ENCODE measurements at places on chromosomes 2 and 18.
A peak's percentile ranks its signal among the peaks of the same experiment; 100 is the strongest.

GRCh38 chr18:79275992-79276391, 119.7 kb upstream of the NFATC1 start:
- DNase-seq, result no peak

DNA sequence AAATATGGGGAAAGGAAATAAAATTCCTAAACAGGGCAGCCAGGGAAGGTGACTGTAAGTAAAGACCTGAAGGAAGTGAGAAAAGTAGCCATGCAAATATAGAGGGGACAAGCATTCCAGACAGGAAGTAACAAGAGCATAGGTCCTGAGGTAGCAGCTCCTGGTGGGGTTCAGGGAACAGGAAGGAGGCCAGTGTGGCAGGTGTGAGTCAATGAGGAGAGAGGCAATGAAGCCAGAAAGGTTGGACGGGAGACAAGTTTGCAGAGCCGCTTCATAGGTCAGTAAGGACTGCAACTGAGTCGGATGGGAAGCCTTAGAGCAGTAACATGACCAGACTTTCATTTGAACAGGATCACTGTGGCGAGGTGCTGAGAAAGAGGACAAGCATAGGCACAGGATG, 150.9 kb downstream of the METTL4 start:
- DNase-seq, result no peak

DNA sequence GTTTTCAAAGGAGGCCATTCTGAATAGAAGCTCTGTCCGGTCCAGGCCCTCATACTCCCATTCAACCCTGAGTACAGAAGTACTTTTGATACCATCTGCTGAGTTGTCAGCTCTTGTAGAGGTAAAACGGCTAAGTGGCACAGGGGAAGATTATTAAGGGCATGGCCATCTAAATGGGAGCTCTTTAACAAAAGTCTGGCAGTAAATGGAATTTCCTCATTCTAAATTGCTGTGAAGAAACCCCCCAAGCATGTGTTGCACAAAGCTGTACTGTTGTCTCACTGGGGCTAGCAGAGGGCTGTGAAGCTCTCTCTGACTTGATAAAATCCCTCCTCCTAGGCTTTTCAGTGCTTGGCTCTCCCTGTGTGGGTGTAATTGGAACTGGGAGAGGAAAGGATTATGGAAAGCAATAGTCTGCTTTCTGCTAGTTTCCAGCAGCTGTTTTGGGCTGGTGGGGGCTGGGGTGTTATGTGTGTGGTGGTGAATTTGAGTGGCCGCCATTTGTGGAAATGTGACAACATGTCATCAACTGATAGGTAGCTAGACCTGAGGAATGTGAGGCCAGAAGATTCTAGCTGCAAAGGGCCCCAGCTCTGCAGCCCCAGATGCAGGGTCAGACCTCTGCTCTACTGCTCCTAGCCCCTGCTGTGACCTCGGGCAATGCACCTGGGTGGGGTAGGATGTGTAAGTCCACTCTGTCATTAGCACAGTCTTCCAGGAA, 65.1 kb downstream of the MAP4K4 start:
- peak; percentile 29 for DNase-seq

- peak; percentile 68 for DNase-seq
These were observed 780 bp upstream of the BCL2 start for GRCh38 chr18:63320123-63320974.

GRCh38 chr2:96245609-96246390, 20.0 kb downstream of the TMEM127 start:
- no peak for DNase-seq

GRCh38 chr2:733001-733400, 55.8 kb upstream of the TMEM18 start:
- no peak for DNase-seq

GRCh38 chr18:9405130-9405529, 70.2 kb upstream of the RALBP1 start:
- DNase-seq, result no peak

DNA sequence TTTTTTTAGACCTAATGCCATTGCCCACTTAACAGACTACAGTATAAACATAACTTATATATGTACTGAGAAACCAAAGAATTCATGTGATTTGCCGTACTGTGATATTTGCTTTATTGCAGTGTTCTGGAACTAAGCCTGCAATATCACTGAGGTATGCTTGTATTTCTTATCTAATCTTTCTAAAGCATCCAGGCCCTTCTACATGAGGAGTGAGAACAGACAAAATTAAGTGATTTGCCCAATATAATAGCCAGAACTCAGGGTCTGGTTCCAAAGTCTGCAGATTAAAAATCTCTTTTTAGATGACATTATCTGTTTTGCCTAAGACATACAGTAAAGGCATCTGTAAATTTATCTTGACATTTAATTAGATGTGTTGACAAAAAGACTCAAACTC, 41.9 kb downstream of the BMPR2 start:
- no peak for DNase-seq

DNA sequence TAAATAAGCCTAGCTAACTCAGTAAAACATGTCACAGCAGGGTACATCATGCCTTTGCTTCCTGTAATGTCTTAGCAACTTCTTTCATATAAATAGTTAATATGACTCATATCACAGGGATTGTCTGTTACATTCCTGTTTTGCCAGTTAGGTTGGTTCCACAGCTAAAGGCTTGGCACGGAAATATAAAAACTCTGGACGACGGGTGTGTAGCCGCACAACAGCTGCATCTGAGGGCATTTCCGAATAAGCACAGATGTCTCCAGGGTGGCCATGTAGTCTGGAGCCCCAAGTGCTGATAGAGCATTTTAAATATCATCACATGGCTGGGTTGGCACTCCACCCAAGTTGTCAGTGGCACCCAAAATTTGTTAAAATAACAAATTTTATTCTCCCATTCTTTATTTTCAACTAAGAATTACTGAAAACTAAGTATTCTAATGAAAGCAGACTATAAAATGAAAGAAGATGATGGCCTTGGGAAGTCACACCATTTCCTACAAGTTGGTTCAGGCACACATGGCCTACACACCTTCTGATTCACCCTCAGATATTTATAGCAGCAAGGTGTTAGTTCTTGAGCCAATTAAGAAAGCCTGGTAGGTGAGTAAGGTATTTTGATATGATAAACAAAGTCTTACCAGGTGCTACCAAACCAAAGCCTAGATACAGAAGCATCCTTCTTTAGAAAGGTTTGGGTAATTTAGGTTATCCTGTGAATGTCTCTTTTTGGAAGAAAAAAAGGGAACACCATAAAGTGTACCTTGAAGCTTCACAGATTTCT, 61.8 kb upstream of the STK17B start:
- peak; percentile 27 for DNase-seq

DNA sequence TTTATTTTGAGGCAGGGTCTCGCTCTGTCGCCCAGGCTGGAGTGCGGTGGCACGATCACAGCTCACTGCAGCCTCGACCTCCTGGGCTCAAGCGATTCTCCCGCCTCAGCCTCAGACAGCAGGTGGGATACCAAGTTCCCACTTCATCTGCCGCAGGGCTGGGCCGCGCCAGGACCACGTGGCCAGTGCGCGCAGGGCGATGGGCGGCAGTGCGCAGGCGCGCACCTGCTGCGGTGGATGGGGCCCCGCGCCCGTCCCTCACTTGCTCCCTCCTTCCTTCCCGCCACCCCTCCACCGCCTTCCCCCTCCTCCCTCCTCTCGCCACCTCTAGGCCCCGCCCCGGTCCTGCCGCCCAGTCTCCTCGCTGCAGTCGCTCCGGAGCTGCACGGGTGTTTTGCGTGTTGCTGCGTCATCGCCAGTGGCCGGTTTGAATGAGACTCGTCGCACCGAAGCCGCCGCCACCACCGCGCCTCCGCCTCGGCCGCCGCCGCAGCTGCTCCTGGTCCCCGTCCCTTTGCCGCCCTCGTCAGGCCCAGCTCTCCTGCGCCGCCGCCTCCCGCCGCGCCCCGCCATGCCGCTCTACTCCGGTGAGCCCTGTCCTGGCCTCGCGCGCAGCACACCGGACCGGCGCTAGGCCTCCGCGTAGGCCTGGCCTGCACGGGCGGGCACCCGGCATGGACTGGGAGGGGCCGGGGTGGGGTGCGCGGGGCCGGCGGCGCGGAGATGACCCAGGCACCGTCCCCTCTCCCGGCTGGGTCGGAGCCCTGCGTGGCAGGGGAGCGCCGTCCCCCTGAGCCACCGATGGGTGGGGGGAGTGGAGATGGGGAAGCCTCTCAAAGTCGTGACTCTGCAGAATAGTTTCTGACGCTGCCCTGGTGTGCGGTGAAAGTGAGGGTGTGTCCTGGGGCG, at the start of gene USP14:
TSS of gene USP14 (plus strand) at position 430 of the 909 bp plus-strand sequence. CDS start at position 572, 142 bp downstream.
- peak; percentile 99 for DNase-seq

DNA sequence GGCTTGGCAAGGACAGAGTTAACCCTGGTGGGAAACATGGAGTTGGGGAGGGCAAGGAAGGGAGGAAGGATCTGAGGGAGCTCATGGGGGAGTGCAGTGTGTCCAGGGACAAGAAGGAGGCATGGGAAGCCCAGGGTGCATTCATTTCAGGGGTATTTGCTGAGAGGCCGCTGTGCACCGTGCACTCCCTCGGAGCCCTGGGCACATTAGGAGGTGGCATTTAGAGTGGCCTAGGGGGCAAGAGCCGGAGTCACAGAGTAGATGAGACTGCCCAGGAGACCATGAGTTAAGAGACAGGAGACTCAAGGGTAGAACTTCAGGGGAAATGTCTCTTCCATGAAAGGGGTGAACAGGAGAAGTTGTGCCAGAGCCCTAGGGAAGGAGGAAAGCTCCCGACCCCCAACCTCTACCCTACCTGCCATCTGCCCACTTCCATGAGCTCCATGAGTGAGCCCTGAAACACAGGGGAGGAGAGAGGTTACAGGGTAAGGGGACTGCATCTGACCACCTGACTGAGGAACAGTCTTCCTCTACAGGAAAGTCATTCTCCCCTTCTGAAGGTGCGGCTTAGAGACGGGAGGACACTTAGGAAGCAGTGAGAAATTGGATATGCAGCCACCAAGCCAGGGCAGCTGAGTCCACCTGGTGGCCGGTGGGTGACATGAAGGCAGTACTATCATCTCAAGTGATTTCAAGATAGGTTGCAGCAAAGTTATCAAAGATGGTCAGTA, 58.5 kb upstream of the COPS8 start:
- peak; percentile 69 for DNase-seq

DNA sequence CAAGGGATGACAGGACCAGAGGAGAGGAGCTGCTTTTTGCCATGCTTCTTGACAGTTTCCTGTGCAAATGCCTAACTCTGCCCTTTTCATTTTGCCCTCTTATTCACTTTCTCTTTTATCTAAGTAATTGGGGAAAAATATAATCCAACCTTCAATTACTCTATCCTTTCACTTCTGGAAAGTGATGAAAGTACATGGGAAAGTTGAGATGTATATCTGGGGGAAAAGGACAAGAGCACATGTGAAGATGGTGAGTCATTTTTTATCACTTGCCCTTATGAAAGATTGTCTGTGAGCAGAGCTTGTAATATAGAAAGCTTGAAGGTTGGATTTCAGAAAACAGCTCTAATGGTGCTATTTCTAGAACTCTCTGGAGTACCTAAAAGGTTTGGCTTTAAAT, 1070.7 kb downstream of the CNTNAP5 start:
- DNase-seq, result no peak

DNA sequence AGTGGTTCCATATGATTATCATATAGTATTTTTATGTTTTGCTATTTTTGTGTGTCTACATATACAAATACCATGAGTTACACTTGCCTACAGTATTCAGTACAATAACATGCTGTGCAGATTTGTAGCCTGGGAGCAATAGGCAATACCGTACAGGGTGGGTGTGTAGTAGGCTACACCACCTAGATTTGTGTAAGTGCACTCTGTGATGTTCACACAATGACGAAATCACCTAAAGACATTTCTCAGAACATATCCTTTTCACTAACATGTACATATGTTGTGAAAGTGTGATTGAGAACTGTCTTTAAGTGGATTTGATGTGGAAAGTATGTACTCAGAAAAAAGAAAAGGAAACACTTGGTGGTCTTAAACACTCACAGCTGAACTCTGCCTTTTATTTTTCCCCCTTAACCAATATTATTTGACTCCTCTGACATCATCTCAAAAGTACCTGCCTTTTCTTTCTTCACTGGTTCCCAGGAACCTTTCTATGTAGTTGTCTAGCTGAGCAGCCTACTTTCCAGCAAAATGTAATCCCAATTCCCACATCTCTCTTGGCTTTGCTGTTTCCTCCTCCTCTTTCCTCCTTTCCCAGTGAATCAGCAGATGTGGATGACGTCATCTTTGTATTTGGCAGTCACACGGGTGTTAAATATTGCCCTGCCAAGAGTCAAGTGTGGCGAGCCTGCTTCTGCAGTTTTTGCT, 47.7 kb downstream of the OSBPL6 start:
- DNase-seq, result no peak

DNA sequence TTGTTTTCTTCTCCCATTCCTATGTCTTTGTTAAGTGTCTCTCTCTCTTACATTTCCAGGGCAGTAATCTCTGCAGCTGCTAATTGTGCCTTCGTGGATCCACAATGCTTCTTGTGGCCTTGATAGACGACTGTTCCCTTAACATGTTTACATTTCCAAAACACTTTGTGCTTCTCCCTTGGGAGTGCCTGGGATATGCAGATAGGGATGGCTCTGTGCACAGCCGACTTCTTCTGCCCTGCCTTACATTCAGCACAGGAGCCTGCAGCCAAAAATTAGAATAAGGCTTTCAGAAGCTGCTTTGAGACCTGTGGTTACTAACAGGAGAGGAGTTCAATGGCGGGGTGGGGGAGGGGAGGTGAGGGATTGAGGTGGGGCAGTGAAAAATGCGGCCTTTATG, 328.9 kb downstream of the TDRD15 start:
- no peak for DNase-seq

GRCh38 chr2:220619525-220620220, 952.4 kb downstream of the EPHA4 start:
- no peak for DNase-seq

DNA sequence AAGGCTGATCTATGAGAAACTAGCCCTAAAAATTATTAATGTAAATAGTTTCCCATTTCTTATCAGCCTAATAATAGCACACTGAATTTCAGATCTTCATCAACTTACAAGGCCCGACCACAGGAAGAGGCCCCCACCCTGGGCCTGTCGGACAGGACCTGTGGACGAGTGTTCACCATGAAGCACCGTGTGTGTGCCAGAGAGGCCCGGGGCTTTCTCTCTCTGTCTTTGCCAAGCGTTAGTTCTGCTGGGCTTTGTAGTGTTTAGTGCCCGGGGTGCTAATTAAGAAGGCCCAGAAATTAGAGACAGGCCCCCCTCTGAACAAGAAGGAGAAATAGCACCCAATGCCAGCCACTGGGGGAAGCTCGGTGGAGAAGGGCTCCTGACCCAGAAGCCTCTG, 265.7 kb downstream of the TWIST2 start:
- no peak for DNase-seq

DNA sequence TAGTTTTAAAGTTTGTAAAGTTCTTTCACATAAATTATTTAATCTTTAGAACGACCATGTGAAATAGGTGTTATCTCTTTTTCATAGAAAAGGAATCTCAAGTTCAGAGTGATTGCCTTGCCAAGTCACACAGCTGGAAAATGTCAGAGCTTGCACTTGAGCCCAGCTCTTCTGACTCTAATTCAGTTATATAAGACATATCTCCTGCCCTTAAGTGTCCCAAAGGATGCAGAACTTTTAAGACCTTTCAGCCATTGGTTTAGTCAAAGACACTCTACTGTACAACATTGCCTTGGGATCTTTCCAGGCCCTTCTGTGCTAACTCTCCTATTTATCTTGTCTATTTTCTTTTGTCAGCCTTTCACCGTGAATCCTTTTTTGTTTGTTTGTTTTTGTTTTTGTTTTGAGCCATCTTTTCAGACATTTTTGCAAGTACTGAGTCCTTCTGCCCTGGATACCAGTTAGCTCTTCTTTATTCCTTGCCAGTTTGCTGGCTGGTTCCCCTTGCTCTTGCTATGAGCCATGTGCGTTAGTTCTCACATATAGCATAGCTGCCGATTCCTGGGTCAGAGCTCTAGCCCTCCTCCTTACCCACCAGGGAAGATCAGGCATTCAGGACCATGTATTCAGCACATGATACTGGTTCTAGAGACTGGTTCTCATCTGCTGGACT, 160.0 kb upstream of the MYO3B start:
- no peak for DNase-seq

- peak; percentile 73 for DNase-seq
These were observed 10.1 kb downstream of the CPLX4 start for GRCh38 chr18:59308248-59308937.
